CD4-positive, alpha-beta T cell treated with Interleukin-2 at 100 ng/mL for 4 hours (primary cell): ENCODE measurements at places on chromosomes 11 and 22.

DNA sequence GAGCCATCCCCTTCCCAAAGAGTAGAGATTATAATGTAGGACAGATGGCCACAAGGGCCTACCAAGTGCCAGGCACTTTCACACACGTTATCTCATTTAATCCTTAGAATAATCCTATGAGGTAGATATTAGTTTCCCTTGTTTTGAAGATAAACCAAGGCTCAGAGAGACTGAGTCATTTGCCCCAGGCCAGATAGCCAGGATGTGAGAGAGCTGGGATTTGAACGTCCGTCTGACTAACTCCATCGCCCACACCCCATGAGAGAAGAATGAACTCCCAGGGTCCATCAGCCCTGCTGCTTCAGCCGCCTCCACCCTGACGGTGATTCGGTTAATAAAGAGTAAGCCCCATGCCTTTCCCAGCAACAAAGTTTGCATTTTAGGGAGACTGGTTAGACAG lies 10.7 kb downstream of the PRG3 start:
- no peak for DNase-seq

- no peak for DNase-seq
These were observed 377.0 kb downstream of the DDX10 start for GRCh38 chr11:109041876-109042275.

DNA sequence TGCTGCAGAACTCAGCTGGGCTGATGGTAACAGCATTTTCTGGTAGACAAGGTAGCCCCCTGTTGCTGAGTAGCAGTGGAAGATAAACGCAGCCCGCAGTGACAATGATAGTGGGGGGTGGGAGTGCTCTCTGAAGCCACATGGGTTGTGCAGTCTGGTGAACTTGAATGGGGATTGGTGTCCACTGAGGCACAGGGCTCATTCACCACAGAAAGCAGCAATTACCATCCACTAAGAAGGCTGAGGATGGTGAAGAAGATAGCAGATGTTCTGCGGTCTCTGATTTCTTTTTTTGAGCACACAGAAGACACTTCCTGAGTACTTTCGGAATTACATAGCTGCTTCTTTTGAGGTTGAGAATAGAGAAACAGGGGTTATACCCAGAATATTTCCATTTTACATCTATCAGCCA lies 150.3 kb downstream of the LRRC4C start:
- no peak for DNase-seq

GRCh38 chr11:38006466-38006865 lies 1408.4 kb upstream of the RAG2 start:
- no peak for DNase-seq
